ENCODE measurements at places on chromosomes 11 and 22. TPM values are rescaled to one million over a fixed set of nuclear protein-coding genes. Genes with fewer than 3 reads are reported as not detected.

GRCh38 chr22:42127606-42128005 is 3.0 kb downstream of the CYP2D6 start:
- no peak for DNase-seq

- DNase-seq = peak; percentile 23
Measured at GRCh38 chr22:41920271-41920976, 5.5 kb upstream of the SHISA8 start.

DNA sequence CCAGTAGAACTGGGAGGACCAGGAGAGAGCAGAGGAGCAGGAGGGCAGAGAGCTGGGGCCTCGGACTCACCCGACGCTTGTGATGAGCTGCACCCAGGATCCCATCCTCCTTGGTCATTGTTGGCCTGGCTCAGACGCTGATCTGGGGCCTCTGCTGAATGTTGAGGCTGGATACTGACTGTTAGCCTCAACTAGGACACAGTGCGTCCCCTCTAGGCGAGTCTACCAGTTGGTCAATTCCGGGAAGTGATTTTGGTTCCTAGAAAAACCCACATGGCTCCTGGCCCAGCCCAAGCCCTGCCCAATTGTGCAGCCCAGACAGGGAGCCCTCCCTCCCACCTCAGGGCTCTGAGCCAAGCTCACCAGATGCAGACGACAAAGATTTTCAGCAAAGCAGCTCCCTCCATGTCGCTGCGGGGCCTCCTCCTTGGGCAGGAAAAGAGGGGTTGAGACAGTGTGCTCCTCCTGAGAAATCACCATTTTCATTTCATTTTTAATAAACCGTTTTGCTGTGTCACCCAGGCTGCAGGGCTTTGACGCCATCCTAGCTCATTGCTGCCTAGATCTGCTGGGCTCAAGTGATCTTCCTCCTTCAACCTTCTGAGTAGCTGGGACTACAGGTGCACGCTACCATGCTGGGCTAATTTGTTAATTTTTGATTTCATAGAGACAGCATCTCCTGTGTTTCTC is at the start of gene APOL4:
Gene APOL4 (minus strand): TSS at position 180 of the 690 bp plus-strand sequence. CDS start 75 bp downstream, at position 105.
- peak; percentile 81 for DNase-seq

GRCh38 chr11:100632941-100633452 is 54.1 kb upstream of the ARHGAP42 start:
- DNase-seq = peak; percentile 50

- no peak for DNase-seq
Measured at GRCh38 chr11:64498136-64498535, 92.9 kb upstream of the SLC22A12 start.

TRIM51 gene
- total RNA-seq = not detected

- DNase-seq = no peak
Measured at GRCh38 chr22:20126284-20127029, 5.1 kb upstream of the ZDHHC8 start.

- no peak for DNase-seq
Measured at GRCh38 chr11:131909426-131910177, 539.2 kb downstream of the NTM start.

- no peak for DNase-seq
Measured at GRCh38 chr11:18191376-18191775, 18.7 kb downstream of the MRGPRX4 start.

OR51I1 gene
- 6.3 TPM for total RNA-seq

LYVE1 gene
- 48.4 TPM for total RNA-seq

SMIM35 gene
- 1.4 TPM for total RNA-seq

DNA sequence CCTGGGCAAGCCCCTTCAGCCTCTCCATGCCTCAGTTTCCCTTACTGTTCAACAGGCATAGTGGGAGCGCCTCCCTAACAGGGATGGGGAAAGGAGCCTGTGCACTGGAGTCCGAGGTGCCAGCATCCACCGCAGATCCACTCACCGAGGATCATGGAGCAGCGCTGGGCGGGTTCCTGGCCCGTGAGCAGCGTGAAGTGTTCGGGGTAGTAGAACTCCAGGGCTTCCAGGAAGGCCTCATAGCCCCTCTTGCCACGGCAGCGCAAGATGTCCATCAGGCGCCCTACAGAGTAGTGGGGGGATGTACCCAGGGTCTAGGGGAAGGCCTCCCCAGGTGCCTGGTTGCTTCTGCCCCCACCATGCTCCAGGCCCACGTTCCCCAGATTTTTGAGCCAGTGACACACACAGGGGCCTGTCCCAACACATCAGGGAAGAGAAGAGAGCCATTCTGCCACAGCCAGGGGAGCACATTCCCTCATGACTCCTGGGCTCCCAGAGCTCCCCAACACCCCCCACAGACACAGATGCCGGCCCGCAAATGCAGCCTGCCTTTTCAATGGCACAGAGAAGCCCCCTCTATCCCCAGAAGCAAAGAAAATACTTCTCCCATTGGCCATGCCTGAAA is 1.3 kb downstream of the CARD10 start:
- no peak for DNase-seq

C11orf52 gene
- total RNA-seq = 1.9 TPM

CCDC157 gene
- total RNA-seq = 1.7 TPM

DNA sequence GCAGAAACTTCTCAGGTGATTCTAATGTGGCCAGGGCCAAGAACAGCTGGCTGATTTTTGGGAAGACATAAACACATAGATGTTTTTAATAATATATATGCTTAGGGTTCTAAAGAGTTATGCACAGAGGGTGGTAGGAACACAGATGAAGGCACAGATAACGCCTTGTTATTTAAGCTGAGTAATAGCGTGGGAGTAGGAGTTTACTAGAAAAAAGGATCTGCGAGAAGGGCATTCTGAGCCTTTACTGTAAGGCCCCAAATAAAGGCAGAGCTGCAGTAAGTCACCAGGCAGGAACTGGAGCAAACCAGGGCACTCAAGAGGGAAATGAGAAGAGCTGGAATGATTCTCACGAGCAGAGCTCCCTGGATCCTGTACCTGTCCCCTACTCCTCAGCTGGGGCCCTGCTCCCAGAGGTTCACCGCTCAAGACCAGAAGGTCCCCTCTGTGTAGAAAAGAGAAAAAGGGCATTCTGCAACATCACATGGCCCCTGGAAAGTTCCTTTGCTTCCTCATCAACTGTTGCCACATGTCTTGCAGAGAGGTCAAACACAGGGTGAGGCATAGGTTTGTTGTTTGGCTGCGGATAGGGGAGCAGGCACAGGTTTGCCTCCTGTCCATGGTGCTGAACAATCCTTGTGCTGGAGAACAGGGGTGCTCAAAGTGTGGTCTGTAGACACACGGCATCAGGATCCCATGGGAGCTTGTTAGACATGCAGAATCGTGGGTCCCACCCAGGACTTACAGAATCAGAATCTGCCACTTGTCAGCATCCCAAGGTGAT is 125.7 kb downstream of the TENM4 start:
- no peak for DNase-seq

DNA sequence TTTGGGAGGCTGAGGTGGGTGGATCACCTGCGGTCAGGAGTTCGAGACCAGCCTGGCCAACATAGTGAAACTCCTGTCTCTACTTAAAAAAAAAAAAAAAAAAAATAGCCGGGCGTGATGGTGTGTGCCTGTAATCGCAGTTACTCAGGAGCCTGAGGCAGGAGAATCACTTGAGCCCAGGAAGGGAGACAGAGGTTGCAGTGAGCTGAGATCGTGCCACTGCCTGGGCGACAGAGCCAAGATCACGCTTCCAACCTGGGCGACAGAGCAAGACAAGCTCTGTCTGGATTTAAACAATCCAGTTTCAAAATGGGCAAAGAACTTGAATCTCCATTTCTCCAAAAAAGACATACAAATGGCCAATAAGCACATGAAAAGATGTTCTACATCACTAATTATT is 12.5 kb downstream of the LMO2 start:
- no peak for DNase-seq

DNA sequence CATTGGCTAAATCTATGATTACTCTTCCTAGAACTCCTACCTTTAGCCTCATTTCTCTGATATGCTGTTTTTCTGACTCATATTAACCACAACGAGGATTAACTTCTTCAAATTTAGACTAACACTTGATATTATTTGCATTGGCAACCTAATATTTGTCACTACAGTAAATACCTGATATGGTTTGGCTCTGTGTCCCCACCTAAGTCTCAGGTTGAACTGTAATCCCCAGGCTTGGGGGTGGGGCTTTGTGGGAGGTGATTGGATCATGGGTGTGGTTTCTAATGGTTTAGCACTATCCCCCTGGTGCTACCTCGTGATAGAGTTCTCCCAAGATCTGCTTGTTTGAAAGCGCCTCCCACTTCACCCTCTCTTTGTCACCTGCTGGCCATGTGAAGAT is 17.1 kb upstream of the MED17 start:
- no peak for DNase-seq

- DNase-seq = peak; percentile 43
Measured at GRCh38 chr22:42399315-42400271, 32.6 kb downstream of the NFAM1 start.

DNA sequence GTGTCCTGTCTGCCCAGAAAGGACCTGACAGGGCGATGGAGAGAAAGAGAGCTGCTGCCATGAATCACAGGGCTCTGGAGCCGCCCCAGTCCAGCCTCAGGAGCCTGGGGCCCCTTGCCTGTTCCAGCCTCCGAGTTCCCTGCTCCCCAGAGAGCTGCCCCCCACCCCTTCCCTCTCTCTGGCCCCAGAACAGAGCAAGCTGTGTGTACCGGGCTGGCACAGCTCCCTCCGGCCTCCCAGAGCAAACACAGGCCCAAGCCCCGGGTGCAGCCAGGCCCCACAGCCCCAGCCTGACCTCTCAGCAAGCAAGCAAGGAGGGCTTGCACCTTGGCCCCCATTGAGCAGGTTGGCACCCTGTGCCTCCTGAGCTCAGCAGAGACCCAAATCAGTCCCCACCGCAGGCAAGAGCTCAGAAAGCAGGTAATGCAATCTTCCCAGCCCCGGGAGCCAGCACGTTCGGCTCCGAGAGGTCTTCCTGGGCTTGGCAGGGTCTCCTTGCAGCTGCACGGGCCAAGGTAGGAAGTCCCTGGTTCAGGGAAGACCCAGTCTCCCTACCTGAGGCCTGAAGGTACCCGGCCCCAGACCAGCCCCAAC is 1.4 kb downstream of the PACSIN3 start:
- peak; percentile 74 for DNase-seq
